ENCODE measurements at places on chromosomes 1 and 21.

DNA sequence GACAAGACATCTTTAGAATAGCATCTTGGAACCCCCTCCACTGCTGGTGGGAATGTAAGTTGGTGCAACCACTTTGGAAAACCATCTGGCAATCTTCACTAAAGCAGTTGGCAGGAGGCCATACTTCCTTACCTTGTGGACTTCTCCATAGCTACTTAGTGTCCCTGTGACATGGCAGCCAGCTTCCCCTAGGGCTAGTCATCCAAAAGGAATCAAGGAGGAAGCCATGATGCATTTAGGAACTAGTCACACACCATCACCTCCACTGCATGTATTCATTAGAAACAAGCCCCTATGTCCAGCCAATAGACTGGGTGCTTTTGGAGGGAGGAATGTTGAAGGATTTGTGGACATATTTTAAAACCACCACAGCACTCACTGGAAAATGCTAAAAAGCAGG lies 19.9 kb downstream of the MX2 start:
- H3K27ac ChIP-seq: no peak overlapping the region
- H3K4me3 ChIP-seq: no peak overlapping the region
- DNase-seq: no peak
- peaks cover 73% of the 10 kb centered on the region for H3K36me3 ChIP-seq
- H3K27me3 ChIP-seq: no peaks in the 10 kb centered on the region
- H3K4me1 ChIP-seq: no peaks in the 10 kb centered on the region

DNA sequence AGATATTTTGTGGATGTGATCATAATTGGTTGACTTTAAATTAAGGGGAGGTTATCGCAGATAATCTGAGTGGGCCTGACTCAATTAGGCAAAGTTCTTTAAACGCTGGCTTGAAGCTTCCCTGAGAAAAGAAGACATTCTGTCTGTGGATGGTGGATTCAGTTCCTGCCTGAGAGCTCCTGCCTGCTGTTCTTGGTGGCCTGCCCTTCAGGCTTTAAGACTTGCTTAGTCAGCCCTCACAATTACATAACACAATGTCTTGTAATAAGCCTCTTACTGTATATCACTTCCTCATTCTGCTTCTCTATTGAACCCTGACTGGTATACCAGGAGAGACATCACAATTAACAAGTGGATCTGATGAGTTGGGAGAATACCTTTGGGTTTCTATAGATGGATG lies 50.2 kb downstream of the KCNJ6 start:
- H3K27ac ChIP-seq: no peak overlapping the region
- H3K4me3 ChIP-seq: no peak overlapping the region
- DNase-seq: no peak

GRCh38 chr1:43184995-43185394 lies 12.9 kb downstream of the CFAP57 start:
- H3K36me3 ChIP-seq: no peaks in the 10 kb centered on the region
- H3K4me1 ChIP-seq: no peaks in the 10 kb centered on the region
- no peak for DNase-seq
- H3K27ac ChIP-seq: no peak overlapping the region

DNA sequence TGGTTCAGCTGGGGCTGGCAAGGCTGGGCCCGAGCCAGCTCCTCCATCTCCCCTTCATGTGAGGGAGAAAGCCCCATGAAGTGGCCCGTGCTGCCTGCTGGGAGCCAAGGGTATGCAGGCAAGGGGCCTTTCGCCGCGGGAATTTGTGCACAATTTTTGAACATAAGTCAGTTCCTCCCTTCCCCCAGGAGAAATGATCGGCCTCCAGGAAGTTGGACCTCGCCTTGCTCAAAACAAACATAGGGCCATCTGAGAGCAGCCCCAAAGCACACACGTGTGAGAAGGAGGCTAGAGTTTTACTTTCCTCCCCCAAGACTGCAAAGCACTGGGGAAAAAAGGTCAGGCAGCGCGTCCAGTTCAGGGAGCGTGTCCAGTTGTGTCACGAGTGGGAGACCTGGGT lies 64.7 kb downstream of the PRDM16 start:
- H3K27me3 ChIP-seq: peaks cover 30% of the 10 kb centered on the region
- DNase-seq: no peak
- no peaks in the 10 kb centered on the region for H3K36me3 ChIP-seq
- peaks cover 85% of the 10 kb centered on the region for H3K4me1 ChIP-seq
- H3K27ac ChIP-seq: no peak overlapping the region
- no peak overlapping the region for H3K4me3 ChIP-seq

- H3K4me1 ChIP-seq: peaks cover 10% of the 10 kb centered on the region
- peaks cover 56% of the 10 kb centered on the region for H3K27me3 ChIP-seq
- no peak overlapping the region for H3K27ac ChIP-seq
- H3K36me3 ChIP-seq: no peaks in the 10 kb centered on the region
- peak overlapping the region; percentile 19 for H3K4me3 ChIP-seq
- DNase-seq: no peak
Measured at GRCh38 chr21:43826623-43826974, 37.2 kb downstream of the RRP1 start.

DNA sequence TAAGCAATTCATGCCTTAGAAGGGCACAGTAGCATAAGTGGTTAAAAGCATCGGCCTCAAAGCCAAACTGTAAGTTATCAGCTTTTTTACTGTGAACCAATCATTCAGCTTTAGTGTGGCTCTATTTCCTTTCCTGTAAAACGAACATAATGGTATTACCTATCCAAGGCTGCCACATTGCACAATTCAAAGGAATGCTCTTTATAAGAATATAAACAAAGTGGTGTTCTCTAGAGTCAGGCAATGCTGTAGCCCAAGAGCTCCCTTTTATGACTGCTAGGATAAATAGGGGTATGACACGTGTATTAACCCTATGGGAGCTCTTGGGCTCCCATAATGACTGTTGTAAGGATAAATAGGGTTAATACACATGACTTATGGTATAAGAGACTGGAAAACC lies 25.4 kb downstream of the INTS7 start:
- H3K36me3 ChIP-seq: peaks cover 34% of the 10 kb centered on the region
- H3K27me3 ChIP-seq: no peaks in the 10 kb centered on the region
- no peak overlapping the region for H3K27ac ChIP-seq
- peaks cover 5% of the 10 kb centered on the region for H3K4me1 ChIP-seq
- no peak for DNase-seq
- H3K4me3 ChIP-seq: no peak overlapping the region

DNA sequence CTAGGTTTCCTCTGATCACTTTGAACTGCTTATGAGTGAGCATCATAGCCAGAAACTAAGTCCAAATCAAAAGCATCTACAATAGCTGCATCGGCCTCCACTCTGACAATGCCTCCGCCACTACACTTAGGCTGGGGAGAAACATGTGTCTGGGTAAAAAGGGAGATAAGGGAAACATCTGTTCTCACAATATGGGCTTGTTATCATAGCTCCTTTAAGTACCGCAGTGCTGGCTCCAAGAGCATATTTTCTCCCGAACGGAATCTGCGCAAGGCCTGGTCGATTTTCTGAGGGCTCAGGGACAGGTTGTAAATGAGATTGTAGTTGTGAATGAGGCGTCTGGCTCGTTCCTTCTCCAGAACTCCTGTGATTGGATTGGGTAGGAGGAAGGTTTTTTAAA lies 63.9 kb upstream of the CYP2J2 start:
- H3K4me3 ChIP-seq: no peak overlapping the region
- H3K27me3 ChIP-seq: peaks cover 36% of the 10 kb centered on the region
- no peaks in the 10 kb centered on the region for H3K4me1 ChIP-seq
- H3K36me3 ChIP-seq: no peaks in the 10 kb centered on the region
- H3K27ac ChIP-seq: no peak overlapping the region
- no peak for DNase-seq

DNA sequence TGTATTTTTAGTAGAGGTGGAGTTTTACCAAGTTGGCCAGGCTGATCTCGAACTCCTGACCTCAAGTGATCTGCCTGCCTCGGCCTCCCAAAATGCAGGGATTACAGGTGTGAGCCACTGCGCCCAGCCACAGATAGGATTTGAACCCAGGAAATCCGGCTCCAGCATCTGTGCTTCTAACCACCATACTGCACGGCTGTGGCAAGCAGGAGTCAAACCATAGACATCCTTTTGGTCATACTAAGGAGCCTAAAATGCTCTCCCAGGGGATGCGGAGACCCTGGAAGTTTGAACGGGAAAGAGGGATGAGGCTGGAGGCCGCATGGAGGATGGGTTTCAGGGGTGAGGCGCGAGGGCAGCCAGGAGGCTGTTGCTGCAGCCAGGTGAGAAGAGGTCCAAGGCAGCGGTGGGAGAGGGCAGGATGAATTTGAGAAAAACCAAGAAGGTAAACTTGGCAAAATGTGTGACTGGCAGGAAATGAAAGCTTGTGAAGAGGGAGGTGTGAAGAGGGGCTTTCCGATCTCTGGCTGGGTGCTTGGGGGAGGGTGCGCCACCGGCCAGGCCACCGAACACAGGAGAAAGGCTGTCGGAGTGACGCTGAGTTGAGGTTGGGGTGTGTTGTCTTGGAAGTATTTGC lies 24.0 kb upstream of the CDK18 start:
- peaks cover 85% of the 10 kb centered on the region for H3K27me3 ChIP-seq
- H3K27ac ChIP-seq: no peak overlapping the region

- DNase-seq: peak; percentile 24
- no peak overlapping the region for H3K27ac ChIP-seq
- H3K36me3 ChIP-seq: no peaks in the 10 kb centered on the region
- H3K27me3 ChIP-seq: no peaks in the 10 kb centered on the region
- peaks cover 24% of the 10 kb centered on the region for H3K4me1 ChIP-seq
Measured at GRCh38 chr1:93907718-93908117, 1.5 kb downstream of the GCLM start.

DNA sequence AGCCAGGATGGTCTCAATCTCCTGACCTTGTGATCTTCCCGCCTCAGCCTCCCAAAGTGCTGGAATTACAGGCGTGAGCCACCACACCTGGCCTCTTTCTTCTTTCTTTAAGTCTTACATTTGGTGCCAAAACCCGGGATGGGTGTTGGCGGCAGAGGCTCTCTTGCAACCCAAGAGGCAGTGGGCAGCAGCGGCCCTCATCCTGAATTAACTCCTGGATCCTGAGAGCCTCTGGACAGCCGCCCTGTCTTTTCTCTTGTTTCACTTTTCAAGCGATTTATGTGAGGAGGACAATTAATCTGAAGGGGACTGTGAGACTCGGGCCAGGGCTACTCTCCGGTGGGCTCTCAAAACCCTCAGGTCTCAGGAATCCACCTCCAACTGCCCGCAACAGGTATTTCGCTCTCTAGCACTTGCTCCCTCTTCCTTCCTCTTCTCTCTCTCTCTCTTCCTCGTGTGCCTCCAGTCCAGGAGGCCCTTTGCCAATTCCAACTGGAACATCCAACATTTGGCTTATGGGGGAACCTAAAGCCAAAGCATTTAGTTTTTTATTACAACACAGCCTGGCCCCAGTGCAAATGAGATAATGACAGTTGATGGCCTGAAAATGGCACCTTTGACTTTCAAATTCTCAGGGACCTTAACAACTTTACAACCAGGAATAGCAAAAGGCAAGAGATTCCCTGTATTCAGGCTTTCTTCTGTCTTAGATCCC lies 18.1 kb upstream of the SLC2A5 start:
- H3K36me3 ChIP-seq: no peaks in the 10 kb centered on the region
- H3K27ac ChIP-seq: no peak overlapping the region
- no peak for DNase-seq

GRCh38 chr21:26945916-26946675 lies 20.8 kb downstream of the ADAMTS5 start:
- H3K27ac ChIP-seq: peak overlapping the region; percentile 25
- no peaks in the 10 kb centered on the region for H3K36me3 ChIP-seq
- peaks cover 19% of the 10 kb centered on the region for H3K4me1 ChIP-seq
- no peaks in the 10 kb centered on the region for H3K27me3 ChIP-seq
- peak; percentile 35 for DNase-seq
- no peak overlapping the region for H3K4me3 ChIP-seq

DNA sequence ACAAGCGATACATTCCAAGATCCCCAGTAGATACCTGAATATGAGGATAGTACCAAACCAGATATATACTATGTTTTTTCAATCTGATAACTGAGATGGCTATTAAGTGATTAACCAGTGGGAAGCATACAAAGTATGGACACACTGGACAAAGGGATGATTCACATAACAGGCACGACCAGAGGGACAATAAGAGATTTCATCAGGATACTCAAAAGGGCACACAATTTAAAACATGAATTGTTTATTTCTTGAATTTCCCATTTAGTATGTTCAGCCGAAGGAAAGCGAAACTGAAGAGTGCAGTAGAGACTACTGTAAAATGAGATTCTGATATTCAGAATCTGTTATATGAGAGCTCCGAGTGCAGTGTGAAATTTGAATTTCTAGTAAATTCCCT lies 10.6 kb downstream of the ZZZ3 start:
- DNase-seq: no peak
- H3K4me1 ChIP-seq: peaks cover 69% of the 10 kb centered on the region
- H3K27ac ChIP-seq: no peak overlapping the region
- H3K4me3 ChIP-seq: no peak overlapping the region
- no peaks in the 10 kb centered on the region for H3K36me3 ChIP-seq

GRCh38 chr1:180041582-180041981 lies 87.0 kb downstream of the CEP350 start:
- H3K27ac ChIP-seq: no peak overlapping the region
- no peaks in the 10 kb centered on the region for H3K27me3 ChIP-seq
- no peaks in the 10 kb centered on the region for H3K4me1 ChIP-seq

- H3K27me3 ChIP-seq: no peaks in the 10 kb centered on the region
- peaks cover 27% of the 10 kb centered on the region for H3K4me1 ChIP-seq
- no peak for DNase-seq
- peak overlapping the region; percentile 80 for H3K4me3 ChIP-seq
Measured at GRCh38 chr1:161226759-161227158, 899 bp downstream of the TOMM40L start.

DNA sequence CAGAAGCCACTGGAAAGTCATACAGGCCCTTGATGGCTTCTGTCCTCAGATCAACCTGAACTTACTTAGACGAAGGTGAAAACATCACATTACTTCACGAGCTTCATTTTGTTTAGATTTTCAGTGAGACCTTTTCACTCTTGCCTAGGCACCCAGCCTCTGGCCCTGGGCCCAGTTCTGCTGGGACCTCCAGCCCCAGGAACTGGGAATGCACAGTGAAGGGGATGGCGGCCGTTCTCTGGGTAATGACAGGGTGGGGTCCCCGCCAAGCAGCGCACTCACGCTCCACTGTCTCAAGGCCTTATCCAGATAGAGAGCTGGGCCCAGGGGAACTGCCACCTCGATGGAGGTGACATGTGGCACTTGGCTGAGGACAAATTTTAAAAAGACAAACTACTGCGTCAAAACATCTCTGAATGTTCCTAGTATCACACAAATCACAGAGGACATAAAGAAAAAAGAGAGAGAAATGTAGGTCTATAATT lies 54.8 kb downstream of the NPHP4 start:
- no peak for DNase-seq
- peaks cover 27% of the 10 kb centered on the region for H3K36me3 ChIP-seq
- H3K4me1 ChIP-seq: no peaks in the 10 kb centered on the region
- H3K4me3 ChIP-seq: no peak overlapping the region
- no peaks in the 10 kb centered on the region for H3K27me3 ChIP-seq

GRCh38 chr1:172948457-172948856 lies 102.3 kb downstream of the TNFSF18 start:
- no peaks in the 10 kb centered on the region for H3K27me3 ChIP-seq
- no peak for DNase-seq
- no peaks in the 10 kb centered on the region for H3K4me1 ChIP-seq
- H3K4me3 ChIP-seq: no peak overlapping the region

DNA sequence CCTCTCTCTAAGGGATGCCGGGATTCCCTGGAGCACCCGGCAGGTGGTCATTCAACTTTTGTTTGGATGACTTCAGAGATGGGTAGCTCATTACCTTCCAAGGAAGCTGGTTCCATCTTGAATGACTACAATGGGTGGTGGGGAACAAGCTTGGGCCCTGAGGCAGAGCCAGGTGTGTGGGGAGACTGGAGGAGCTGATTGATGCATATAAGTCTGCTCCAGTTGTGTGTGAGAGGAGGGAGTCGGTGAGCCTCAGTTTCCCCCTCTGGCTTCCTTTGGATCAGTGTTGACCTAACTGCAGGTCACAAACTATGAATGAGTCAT lies 133.8 kb upstream of the ZBTB40 start:
- H3K4me1 ChIP-seq: no peaks in the 10 kb centered on the region
- H3K27me3 ChIP-seq: peaks cover 92% of the 10 kb centered on the region
- no peak overlapping the region for H3K4me3 ChIP-seq
- H3K36me3 ChIP-seq: no peaks in the 10 kb centered on the region
- no peak overlapping the region for H3K27ac ChIP-seq

Measured in left ventricle myocardium inferior (tissue), 1 donor.